HuH-7.5 (cell line): ENCODE measurements at places on chromosomes 4 and X.

- DNase-seq = no peak
These were observed 174.6 kb downstream of the PRR32 start for GRCh38 chrX:126994032-126994600.

DNA sequence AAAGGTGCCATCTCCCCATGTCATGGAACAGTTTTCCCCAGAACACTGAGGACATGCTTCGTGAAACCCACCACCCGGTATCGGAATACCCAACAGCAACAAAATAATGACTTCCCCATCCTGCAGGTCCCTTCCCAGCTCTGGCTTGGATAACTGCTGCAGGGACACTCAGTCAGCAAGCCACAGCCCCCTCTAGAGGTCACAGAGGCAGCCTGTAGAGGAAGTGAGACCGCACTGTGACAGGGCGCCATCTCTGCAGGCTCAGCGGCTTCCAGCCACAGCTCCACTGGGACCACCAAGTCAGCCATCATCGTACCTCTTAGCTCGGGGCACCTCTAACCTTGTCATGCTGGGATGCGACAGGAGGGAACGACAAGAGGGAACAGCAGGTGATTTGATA is 315.9 kb downstream of the LDB2 start:
- DNase-seq = no peak

- DNase-seq = no peak
These were observed 62.0 kb upstream of the GPRIN3 start for GRCh38 chr4:89369581-89369980.

GRCh38 chrX:114584983-114585842 is 1.3 kb downstream of the HTR2C start:
- DNase-seq = no peak

- no peak for DNase-seq
These were observed 2.1 kb upstream of the DIAPH2 start for GRCh38 chrX:96682516-96682915.

GRCh38 chr4:12053556-12053955 is 624.9 kb upstream of the HS3ST1 start:
- no peak for DNase-seq

GRCh38 chr4:89759426-89759825 is 77.5 kb downstream of the SNCA start:
- no peak for DNase-seq

DNA sequence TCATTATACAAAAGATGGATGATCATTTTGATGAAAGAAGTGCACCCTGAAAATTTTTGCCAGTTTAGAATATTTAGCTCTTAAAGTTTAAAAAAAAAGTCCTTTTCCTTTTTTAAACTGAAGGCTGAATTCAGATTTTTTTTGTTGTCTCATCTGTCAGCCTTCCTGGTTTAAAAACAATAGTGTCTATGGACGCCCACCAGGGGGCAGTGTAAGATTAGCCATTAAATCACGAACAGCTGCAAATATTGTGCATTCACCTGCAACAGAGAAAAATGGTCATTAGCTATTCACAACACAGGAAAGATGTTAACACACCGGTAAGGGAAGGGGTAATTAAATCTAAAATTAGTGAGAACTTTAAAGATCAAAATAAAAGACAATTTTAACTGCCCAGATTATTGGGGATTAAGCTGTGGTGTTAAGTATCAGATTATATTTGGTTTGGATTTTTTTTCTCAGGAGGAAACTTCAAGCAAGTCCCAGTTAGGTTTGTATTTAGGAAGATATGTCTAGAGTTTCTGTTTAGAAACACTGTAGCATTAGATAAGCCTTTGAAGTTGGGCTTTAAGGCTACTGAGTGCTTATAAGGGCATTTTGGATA is 4.4 kb upstream of the CXorf38 start:
- no peak for DNase-seq

- DNase-seq = no peak
These were observed at the start of gene TCEAL9 for GRCh38 chrX:103356130-103356798. Gene TCEAL9, plus strand, starts transcription at chrX:103356506. Its CDS starts 1,179 bp downstream, at chrX:103357685.

DNA sequence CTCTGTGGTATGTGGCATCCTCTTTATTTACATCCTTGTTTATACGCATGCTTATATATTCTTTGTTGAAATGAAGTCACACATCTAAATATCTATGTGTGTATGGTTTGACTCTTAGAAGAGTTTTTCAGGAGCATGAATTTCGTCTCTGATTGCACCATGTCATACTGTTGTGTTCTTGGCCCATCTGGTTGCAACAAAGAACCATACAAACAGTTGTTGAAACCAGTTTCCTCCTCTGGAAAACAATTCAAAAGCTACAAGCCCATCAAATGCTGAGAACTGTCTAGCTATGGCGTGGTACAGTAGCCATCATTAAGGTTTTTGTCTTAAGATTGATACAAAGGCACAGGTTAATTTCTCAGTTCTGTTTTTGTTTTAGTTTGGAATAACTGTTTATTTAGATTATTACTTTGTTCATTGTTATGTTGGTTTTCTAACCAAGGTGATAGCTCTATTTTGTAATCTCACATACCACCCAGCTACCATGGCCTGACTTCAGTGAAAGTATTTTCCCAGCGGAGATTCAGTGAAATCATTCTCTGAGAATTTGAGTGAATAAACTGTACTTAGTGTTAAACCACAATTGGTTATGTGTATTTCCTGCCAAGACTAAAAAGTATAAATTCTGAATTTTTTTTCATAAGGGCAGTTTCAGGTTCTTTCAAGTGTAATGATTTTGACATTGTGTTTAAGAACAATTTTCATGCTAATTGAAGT is 91.0 kb downstream of the ARHGAP24 start:
- DNase-seq = no peak

GRCh38 chr4:71992571-71993312 is 39.1 kb upstream of the NPFFR2 start:
- no peak for DNase-seq

DNA sequence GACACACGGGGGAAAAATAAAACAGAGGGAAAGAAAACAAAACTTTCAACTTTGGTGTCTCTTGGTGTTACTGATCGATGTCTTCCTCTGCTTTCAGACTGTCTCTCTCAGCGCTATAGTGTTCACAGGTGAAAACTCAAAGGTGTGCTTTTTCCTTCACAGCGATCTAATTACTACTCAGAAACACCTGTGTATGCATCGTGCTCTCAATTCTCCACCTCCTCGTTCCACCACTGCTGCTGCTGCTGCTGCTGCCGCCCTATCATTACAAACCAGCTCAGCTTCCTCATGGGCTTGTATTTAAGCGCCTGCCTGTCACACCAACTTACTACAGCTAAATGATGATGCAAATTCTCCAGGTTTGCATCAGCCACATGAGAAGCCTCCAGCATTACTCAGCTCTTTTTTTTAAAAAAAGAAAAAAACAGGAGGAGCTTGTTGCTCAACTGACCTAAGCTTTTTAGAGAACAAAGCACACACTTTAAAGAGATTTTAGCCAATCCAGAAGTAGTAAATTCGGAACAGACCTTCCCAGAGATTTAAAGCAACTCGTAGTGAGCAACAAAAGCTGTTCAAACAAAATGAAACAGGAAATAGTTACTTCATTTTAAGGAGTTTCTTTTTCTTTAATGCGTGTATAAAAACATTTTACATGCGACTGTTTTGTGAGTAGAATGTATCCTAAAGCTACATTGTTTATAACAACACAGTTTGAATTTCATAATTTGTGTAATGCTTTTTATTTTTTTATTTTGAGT is at the start of gene SLC7A11:
SLC7A11 (minus strand) TSS at position 274 of the 758 bp plus-strand sequence. CDS start 280 bp downstream, outside the sequence.
- DNase-seq = peak; percentile 9

GRCh38 chrX:259692-260355 is 21.4 kb upstream of the PLCXD1 start:
- DNase-seq = no peak

DNA sequence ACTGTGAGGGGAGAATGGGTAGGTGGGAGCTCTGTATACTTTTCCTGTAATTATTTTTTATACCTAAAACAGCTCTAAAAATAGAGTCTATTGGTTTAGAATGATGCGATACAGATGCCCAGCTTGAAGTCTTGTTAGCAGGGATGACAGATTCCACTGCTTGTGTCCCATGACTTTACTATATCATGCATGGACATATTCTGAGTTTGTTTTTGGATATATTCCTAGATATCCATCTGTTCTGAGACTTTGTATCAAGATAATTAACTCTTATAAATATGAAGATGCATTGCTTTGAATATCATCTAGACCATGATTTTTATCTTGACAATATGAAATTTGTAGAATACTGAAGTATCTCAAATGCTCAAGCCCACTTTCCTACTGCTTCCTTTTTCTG is 1058.1 kb downstream of the RAPGEF2 start:
- no peak for DNase-seq

GRCh38 chr4:138512756-138513155 is 270.6 kb upstream of the SLC7A11 start:
- DNase-seq = no peak

DNA sequence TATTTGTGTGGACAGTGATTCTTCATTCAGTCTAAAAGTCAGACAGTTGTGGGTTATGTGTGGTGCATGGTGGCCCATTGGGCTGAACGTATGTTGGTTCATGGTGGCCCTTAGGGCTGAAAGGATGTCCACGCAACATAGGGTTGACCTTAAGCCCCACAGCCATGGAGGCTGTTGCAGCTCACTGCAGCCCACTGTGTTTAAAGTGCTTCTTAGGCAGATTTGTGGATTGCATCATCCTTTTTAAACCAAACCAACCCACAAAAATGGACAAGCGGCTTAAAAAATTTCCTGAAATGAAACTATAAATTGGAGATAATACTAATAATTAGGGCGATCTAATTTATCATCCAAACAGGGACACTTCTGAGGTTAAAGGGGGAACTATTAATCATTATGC is 219.0 kb upstream of the GATB start:
- no peak for DNase-seq

GRCh38 chr4:8591626-8592365 is 769 bp upstream of the CPZ start:
- no peak for DNase-seq

- no peak for DNase-seq
These were observed 38.2 kb downstream of the NHS start for GRCh38 chrX:17413228-17413627.

GRCh38 chr4:158826057-158826456 is 57.2 kb downstream of the FNIP2 start:
- DNase-seq = no peak

DNA sequence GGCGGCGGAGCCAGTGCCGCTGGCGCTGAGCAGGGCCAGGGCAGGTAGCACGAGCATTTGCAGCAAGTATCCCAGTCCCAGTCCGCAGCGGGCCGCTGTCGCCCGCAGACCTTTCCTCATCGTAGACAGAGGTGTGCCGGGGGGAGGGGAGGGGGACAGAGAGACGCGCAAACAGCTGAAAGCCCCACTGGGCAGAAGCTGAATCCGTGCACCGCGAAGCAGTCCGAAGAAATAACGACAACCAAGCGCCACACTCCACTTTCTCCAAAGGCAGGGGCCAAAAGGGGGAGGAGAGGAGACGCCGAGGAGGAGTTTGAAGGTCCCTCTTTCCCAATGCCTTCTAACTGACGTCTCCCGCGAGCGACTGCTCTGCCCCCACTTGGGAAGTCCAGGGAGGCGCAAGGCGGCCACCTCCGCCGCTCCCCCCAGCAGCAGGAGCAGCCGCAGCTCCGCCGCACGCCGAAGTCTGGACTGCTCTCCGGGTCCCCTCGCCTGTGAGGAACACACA is at the start of gene UNC5C:
UNC5C (minus strand) TSS at position 236 of the 508 bp plus-strand sequence.
- DNase-seq = no peak

DNA sequence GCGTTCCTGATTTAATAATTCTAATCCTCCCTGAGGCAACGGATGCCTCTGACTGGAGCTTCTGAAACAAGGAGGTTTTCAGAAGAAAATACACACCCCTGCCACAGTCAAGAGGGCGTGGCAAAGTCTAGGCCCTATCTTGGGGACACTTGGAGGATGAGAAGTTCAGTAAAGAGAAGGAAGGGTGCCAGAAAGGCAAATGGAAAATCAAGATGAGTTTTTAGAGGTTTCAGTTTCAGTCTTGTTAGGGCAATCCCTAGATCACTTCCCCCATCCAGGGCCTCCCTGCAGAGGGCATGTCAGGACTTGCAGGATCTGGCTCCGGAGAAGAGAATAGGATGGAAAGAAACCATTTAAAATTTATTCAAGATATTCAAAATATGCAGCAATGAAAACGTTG is 28.5 kb upstream of the FGF2 start:
- DNase-seq = no peak

GRCh38 chrX:136204571-136204970 is 46.6 kb downstream of the MAP7D3 start:
- DNase-seq = no peak

- no peak for DNase-seq
These were observed 204.8 kb downstream of the PDGFC start for GRCh38 chr4:156766846-156767245.

GRCh38 chrX:29136904-29137303 is 549.7 kb downstream of the IL1RAPL1 start:
- no peak for DNase-seq

GRCh38 chr4:135204311-135204710 is 1002.7 kb upstream of the PABPC4L start:
- DNase-seq = no peak

GRCh38 chr4:73727685-73728084 is 12.7 kb upstream of the CXCL8 start:
- no peak for DNase-seq

GRCh38 chr4:47462799-47463234 is 685 bp downstream of the COMMD8 start:
- no peak for DNase-seq

GRCh38 chr4:1300466-1301455 is 11.1 kb downstream of the MAEA start:
- DNase-seq = no peak

- DNase-seq = no peak
These were observed 1.1 kb downstream of the XIAP start for GRCh38 chrX:123860983-123861382.

- no peak for DNase-seq
These were observed 21.3 kb upstream of the PNPLA4 start for GRCh38 chrX:7948483-7948882.

GRCh38 chr4:86152454-86152853 is 207.4 kb downstream of the MAPK10 start:
- DNase-seq = no peak

DNA sequence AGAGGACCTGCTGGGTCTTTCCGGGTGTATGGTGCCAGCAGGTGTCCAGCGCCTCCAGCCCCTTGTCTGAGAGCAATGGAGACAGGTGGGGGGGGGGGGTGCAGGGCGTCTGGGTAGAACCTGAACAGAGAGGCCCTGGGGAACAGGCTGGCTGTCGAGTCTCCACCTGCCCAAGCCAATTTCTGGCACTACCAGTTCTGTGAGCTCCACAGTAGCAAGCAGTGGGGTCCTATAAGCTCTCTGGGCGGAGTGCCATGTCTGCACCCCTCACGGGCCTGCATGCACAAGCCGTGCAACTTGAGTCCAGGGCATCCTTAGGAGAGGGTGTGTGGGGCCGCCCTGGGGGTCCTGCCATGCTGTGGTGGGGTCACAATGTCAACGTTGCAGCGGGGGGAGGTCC is 10.1 kb upstream of the FGFR3 start:
- no peak for DNase-seq

- no peak for DNase-seq
These were observed 57.1 kb downstream of the MAP7D2 start for GRCh38 chrX:20059467-20060128.

GRCh38 chrX:128436397-128437103 is 384.3 kb upstream of the ACTRT1 start:
- no peak for DNase-seq

DNA sequence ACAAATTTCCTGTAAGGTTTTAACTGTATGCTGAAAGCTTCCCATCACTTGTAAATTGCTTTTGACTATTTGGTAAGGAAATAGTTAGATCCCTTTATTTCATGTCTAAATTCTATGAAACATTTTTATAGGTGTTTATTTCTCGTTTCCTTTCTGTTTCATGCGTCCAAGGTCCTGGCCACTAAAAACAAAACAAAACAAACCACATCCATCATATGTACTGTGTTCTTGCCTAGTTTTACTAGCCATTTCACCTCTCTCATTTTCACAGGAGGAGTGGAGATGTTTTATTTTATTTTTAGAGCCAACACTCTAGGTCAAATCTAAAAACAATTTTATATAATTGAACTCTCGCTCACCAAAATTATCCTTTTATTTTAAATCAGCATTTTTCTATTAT is 375.2 kb upstream of the CTSO start:
- no peak for DNase-seq
